ENCODE measurements at places on chromosomes 2 and 18.

DNA sequence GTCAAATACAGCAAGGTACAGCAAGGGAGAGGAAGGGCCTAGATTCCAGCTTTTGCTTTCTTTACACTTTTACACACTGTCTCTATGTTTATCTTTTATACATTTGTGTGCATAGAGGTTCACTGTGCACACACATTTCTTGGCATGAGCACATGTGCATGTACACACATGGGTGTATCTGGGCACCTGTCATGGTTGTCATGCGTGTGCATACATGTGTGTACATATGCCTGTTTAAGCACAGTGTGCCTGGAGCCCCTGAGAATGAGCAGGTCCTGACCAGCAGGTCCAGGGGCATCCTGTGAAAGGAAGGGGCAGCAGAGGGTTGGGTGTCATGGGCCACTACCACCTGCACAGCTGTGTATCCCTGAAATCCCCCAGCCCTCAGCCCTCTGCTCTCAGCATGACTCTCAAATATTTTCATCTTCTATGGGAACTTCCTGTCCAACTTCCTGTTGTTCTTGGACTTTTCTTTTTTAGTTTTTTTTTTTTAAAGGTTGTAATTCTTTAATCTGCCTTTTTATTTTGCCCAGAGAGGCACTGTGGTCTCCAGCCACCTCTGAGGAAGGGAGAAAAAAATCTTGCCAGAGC is 97.0 kb upstream of the EPAS1 start:
- H3K36me3 ChIP-seq = no peaks in the 10 kb centered on the region
- peak; percentile 34 for DNase-seq
- H3K4me1 ChIP-seq = no peaks in the 10 kb centered on the region
- H3K4me3 ChIP-seq = no peak overlapping the region

DNA sequence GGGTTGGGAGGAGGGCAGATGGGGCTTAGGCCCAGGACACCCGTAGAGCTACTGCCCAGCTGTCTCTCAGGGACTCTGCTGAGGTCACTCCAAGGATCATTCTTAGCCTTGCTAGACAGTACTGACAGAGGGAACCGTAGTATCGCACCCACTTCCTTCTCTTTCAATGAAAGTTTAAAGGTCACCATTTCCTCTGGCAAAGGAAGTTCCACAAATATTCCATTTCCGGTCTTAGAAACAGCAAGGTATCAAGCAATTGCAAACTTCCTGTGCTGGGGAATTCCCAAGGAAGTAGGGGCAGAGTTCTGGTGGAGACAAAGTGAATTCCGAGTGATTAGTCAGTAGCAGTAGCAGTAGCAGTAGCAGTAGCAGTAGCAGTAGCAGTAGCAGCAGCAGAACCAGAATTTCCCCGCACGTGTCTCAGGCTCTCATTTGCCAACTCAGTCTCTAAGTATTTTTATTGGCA is 24.7 kb downstream of the IL1B start:
- no peak overlapping the region for H3K27ac ChIP-seq
- peak; percentile 90 for DNase-seq

DNA sequence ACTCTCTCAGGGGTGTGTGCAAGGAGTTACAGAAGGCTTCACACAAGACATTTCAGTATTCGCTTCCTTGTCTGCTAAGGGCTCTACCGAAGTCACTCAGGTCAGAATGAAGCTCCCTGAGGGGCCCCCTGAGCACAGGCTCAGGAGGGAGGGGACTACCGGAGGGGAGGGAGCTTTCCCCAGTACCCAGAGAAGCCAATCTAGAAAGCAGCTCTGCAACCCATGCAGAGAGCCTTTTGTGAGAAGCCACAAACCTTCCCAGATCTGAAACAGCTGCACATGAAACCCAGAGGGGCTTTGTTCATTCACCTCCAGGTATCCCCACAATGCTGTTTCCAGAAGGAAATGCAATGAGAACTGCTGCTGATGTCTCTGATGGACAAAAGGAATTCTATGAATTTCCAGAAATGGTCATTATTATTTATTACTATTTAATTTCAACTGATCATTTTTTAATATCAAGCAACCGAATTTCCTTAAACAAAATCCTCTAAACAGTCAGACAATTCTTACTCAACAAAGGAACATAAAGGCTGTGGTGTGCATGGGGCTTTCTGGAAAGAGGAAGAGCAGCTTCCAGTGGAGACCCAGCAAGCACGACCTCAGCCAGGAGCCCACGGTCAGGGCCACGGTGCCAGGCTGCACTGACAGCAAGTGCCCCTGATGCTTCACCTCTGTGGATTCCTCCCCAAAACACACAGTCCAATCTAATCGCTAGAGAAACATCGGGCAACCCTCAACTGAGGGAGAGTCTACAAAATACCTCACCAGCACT is 42.0 kb downstream of the NDUFA10 start:
- no peaks in the 10 kb centered on the region for H3K27me3 ChIP-seq

DNA sequence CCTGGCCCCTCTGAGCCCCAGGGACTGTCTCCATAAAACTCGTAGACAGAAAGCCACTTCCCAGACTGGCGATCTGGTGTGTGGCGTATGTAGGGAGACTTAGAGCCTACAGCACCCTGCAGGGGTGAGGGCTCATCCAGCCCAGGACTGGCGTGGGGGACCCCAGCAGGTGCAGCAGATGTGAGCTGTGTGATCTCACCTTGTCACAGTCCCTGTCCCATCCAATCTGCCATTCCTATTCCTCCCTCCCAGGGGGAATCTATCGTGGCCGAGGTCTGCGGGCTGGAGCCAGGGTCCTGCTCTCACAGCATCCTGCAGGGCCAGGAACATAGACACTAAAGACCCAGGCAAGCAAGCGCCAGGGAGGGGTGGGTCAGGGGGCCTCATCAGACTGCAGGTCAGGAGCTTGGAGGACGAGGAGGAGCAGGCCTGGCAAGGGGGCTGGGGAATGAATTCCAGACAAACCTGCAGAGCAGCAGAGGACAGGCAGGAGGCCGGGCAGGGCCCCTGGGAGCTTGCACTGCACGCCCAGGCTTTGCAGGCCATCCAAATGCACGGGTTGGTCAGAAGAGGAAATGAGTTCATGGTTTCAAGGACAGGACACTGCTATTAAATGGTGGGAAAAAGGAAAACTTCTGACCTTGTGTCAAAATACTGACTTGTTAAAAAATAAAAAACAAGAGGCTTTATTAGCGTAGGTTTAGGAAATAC is 32.5 kb downstream of the HS6ST1 start:
- DNase-seq = no peak
- no peaks in the 10 kb centered on the region for H3K27me3 ChIP-seq
- H3K27ac ChIP-seq = no peak overlapping the region
- H3K36me3 ChIP-seq = no peaks in the 10 kb centered on the region
- no peaks in the 10 kb centered on the region for H3K4me1 ChIP-seq
- H3K4me3 ChIP-seq = no peak overlapping the region

- H3K4me1 ChIP-seq = no peaks in the 10 kb centered on the region
- DNase-seq = no peak
- H3K4me3 ChIP-seq = no peak overlapping the region
- no peak overlapping the region for H3K27ac ChIP-seq
Observed at GRCh38 chr2:75342504-75343175, 143.3 kb upstream of the TACR1 start.

- DNase-seq = no peak
- no peak overlapping the region for H3K4me3 ChIP-seq
- no peaks in the 10 kb centered on the region for H3K27me3 ChIP-seq
- H3K36me3 ChIP-seq = no peaks in the 10 kb centered on the region
Observed at GRCh38 chr2:186064507-186064906, 325.9 kb downstream of the FSIP2 start.

- no peak overlapping the region for H3K4me3 ChIP-seq
- DNase-seq = no peak
- H3K36me3 ChIP-seq = no peaks in the 10 kb centered on the region
- H3K27me3 ChIP-seq = no peaks in the 10 kb centered on the region
- peaks cover 14% of the 10 kb centered on the region for H3K4me1 ChIP-seq
Observed at GRCh38 chr18:63155910-63156773, 163.4 kb downstream of the BCL2 start.
